GF-D8 (cell line): ENCODE measurements at places on chromosomes 6 and 20.

DNA sequence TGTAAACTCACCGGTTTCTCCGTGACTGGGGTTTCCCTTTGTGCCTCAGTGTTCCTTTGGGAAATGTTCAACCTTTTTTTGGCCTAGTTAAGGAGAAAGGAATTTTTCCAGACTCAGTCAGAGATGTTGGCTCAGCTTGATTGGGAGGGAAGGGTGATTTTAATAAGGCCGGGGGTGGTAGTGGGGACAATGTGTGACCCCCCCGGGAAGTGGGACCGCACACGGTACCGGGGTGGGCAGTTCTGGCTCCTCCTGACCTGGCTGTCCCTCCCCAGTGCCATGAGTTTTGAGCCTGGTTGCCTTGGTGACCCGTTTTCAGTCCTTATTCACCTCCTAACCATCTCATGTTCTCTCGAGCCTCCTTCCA is 132.7 kb downstream of the SNX5 start:
- DNase-seq: no peak

- no peak for DNase-seq
These were observed 123.6 kb upstream of the SRSF6 start for GRCh38 chr20:43334080-43334479.

- no peak for DNase-seq
These were observed 131.4 kb downstream of the BTBD9 start for GRCh38 chr6:38508286-38508685.

DNA sequence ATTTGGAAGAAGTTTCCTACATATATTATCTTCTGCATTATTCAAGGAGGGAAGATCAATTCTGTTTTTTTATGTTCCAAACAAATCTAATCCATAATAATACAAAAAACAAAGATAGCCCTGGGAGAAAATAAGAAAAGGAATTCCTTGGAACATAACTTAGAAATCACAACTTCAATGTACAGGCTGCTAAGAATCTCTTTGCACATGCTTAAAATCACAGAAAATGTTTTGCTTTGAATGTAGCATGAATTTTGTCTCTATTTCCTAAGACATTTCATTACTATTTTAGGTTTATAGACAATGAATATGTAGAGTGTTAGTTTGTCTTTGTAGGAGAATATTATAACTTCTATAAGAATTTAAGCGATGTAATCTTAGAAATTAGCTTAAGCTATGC is 700.1 kb downstream of the RNF144B start:
- no peak for DNase-seq

DNA sequence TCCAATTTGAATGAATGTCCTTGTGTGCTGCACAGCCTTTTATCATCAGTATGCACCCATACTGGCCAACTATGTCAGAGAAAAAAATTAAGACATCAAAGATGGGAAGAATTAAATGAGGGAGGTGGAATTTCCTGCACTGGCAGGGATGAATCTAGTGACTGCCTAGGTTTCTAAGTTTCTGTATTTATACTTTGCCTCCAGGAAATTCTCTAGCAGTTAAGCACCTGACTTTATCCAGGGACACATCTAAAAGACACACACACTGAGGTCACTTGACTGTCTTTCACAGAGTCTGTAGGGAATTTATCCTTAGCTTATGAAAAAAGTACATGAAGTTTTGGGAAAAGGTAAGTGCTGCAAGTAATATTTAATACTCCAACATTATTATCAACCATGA is 636.5 kb upstream of the PTCHD4 start:
- DNase-seq: no peak

- DNase-seq: no peak
These were observed 194.7 kb downstream of the NFATC2 start for GRCh38 chr20:51347831-51348230.

DNA sequence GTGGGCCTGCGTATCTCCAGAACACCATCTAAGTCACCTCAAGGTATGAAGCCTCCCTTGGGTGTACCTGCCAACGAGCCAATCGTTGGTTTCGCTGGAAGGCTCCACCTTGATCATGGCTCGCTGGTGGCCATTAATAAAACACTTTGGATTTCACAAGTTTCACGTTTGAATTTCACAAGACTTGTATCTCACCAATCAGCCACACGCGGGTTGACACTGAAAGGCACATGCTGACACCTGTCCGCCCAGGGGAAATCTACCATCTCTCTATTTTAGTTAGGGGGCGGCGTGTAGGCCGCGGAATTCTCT is 586 bp upstream of the HMGA1 start:
- peak; percentile 41 for DNase-seq

- no peak for DNase-seq
These were observed 198.1 kb upstream of the UST start for GRCh38 chr6:148548749-148549140.

- DNase-seq: peak; percentile 53
These were observed 7.1 kb downstream of the RBM38 start for GRCh38 chr20:57398231-57398821.

DNA sequence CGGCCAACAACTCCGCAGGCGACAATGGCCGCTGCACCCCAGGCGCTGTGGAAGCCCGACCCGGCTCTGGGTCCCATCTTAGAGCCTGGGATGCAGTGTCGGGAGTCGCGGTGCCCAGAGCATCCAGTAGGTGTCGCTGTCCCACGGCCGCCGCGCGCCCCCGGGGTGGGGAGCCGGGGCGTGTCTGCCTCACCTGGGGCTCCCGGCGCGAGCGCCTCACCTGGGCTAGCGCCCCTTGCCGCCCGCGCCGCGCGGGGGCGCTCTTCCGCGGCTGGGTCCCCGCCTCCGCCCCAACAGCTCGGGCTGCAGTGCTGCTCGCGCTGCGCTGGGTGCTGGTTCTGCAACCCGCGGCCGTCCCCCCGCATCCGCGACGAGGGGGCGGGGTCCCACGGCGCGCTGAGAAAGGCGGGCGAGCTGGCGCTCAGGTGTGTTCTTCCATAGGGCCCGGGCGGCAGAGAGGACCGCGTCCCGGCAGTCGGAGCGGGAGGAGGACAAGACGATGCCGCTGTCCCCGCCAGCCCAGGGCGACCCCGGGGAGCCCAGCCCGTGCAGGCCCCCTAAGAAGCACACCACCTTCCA is at the start of gene CRYBG1:
Gene CRYBG1, plus strand, starts transcription at position 308 of the 579 bp plus-strand sequence. Its CDS starts 192 bp downstream, at position 500.
- no peak for DNase-seq

DNA sequence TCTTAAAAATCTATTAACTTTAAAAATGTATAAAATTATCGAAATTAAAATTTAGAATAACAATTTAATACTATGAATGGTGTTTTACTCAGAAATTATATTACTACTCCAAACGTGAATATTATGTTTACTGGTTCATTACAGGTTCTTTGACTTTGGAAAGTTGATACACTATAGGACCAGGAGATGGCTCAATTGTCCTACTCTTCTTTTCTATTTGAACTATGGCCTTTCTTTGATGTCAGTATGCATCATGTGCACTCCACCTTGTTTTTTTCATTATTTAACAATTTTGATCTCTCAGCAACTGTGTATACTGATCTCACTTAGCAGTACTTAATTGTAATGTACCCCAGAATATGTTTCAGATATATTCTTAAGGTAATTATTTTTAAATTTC is 391.5 kb upstream of the MANEA start:
- no peak for DNase-seq

- DNase-seq: no peak
These were observed 137.7 kb downstream of the BACH2 start for GRCh38 chr6:90158936-90159335.

DNA sequence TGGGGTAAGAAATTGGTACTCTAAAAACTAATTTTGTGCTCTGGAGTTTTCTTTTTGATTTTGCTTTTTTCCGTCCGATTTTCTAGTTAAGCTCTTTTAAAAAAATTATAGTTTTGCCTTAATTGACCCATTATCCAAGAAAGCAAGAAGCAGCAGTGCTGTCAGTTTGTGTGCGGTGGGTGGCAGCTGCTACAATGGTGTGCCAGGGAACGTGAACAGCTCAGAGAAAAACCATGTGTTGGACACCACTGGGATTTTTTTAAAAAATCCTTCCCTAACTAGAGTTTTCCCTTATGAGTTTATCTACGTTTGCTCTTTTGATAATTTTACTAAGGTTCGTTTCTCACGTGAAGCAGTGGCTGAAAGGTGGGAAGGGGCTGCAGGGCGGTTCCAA is 8.0 kb downstream of the MAP3K5 start:
- DNase-seq: no peak

DNA sequence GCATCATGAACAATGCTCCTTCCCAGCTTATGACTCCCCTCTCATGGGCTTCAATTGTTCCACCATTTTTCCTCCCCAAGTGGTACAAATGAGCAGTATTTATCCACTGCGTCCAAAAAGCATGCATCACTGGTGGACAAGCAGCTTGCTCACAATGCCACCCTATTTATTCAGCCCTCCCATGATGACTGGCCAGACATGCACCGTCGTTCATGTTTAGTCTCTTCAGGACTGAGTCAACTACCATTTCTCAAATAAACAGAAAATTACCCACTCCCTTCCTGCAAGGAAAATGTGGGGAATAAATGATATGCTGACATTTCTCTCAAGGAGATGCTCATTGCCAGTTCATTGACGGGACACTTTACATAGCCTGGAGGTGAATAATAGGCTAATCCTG is 300.4 kb downstream of the C6orf118 start:
- DNase-seq: no peak

DNA sequence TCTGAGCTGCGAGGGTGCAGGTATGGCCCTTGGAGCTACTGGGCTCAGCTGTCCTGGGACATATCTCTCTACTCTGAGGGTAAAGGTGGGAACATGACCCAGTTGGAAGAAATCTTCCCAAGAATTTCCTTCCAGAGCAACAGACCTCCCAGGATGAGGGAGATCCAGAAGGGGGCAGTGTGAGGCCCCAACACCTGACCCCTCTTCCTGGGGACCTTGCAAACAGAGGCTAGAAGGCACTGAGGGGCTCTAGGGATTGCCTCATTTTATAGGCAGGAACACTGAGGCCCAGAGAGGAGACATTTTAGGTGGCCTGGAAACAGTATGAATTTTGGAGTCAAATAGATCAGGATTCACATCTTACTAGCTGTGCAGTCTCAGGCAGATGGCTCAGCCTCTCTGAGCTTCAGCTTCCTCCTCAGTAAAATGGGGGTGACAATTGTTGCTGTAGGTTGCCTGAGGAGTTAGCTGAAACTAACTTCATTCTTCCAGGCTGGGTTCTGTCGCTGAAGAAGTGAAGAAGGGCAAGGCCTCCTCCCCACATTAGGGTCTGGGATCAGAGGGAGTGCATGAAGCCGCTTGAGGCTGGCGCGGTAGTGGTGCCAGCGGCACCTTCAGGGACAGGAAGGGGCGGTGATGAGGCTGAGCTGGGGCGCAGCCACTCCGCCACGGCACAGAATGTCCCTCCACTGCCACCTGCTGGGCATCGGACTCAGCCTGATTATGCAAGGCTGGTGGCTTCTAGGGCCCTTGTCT is 11.4 kb downstream of the KCNK17 start:
- DNase-seq: peak; percentile 27

DNA sequence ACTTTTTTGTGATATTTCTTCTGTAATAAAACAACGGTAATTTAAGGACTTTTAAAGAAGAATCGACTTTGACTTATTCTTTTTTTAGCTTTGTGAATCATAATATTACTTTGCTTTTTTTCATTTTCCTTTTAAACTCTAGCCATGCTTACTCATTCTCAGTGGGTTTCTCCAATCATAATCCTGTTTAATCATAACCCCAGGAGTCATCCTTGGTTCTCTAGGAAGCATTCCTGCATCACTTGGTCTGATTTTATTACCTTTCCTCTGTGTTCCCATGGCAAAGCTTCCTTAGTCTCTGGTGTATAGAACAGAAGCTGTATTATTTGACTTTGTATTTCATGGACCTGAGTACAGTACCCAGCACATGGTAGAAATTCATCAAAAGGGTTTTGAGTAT is 223.5 kb downstream of the CDKAL1 start:
- DNase-seq: no peak

DNA sequence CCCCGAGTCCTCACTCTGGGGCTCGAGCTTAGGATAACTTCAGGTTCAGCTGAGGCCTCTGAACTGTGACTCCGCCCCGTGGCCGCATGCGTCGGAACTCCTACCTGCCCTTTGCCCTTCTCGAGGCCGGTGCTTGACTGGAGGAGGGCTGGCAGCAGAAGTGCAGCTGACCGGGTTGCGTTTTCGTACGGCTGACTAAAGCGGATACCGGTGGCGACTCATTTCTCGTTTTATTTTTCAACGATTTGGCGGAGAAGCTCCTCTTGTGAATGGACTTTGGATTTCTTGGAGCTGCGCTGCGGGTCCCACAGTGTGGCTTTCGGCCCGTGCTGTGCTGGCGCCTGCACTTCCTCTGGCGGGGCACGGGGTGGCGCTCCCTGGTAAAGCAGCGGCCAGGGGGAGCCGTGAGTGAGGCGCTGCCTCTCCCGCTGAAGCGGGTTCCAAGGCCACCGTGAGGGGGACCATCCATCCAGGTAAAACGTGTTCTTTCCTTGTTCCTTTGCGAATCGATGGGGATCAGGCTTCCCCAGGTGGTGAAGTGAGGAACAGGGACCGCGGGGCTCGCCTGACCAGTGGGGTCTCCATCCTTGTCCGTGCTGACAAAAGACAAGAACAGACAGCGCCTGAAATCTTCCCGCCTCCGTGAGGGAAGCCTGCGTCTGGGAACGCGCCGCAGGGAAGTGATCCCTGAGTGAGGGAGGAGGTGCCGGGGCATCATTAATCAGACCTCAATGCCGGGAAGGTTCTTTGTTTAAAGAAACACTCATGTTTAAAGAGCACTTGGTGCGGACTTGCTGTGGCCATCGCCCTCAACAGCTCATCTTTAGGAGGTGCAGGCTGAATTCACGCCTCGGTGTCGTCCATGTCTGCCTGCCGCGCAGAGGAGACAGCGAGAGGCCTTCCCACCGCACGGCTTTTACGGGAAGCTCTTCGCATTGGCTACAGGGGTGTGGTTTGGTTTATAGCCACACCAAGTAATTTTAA is 38.8 kb downstream of the ERMARD start:
- DNase-seq: no peak

DNA sequence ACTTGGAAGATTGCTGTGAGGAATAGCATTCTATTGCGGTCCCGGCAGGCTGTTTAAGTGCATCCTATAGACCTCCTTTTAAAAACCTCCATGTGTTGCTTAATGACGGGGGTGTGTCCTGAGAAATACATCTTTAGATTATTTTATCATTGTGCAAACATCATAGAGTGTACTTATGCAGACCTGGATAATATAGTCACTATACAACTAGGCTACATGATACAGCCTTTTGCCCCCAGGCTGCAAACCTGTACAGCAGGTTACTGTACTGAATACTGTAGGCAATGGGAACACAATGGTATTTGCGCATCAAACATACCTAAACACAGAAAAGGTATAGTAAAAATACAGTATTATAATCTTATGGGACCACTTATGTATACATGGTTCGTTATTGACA is 175.6 kb downstream of the RNF144B start:
- no peak for DNase-seq
